NCI-H2081 (cell line): ENCODE measurements at places on chromosomes 7 and 10.

- no peak for DNase-seq
Measured at GRCh38 chr7:129095258-129095657, 40.3 kb upstream of the TNPO3 start.

DNA sequence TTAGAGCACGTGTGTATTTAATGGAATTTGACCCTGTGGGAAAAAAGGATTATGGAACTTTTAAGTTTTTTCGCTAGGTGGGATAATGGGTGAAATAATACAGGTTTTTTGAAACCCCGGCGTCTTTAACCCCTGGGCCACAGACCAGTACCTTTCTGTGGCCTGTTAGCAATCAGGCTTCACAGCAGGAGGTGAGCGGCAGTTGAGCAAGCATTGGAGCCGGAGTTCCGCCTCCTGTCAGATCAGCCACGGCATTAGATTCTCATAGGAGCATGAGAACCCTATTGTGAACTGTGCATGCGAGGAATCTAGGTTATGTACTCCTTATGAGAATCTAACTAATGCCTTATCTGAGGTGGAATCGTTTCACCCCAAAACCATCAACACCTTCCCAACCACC is 28.6 kb downstream of the WAC start:
- no peak for DNase-seq

GRCh38 chr10:119177708-119178371 is 772 bp downstream of the PRDX3 start:
- no peak for DNase-seq

GRCh38 chr10:60863796-60864195 is 80.2 kb downstream of the RHOBTB1 start:
- DNase-seq: no peak

- DNase-seq: no peak
Measured at GRCh38 chr10:119903946-119904666, 11.6 kb downstream of the SEC23IP start.

- no peak for DNase-seq
Measured at GRCh38 chr7:150390205-150390604, 11.1 kb downstream of the ZNF775 start.
